ENCODE measurements at places on chromosomes 1 and 21.
A peak's percentile ranks its signal among the peaks of the same experiment; 100 is the strongest.

DNA sequence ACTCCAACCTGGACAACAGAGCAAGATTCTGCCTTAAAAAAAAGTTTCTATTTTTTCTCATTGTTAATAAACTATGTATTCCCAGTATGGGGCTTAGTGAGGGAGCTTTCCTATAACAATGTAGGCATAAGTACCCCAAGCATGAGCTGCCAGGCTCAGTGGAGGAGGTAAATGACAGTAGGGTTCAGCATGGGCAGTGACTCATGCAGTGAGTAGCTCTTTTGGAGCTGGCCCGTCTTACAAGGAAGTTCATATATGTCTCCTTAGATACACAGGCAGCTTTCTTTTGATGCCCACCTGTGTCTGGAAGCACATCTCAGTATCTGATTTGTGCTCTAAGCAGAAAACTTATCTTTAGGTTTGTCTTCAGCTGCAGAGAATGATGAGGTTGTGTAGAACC, 57.9 kb downstream of the ZNF678 start:
- no peak for DNase-seq

- no peak for DNase-seq
Observed at GRCh38 chr1:30283199-30283962, 440.0 kb downstream of the MATN1 start.

DNA sequence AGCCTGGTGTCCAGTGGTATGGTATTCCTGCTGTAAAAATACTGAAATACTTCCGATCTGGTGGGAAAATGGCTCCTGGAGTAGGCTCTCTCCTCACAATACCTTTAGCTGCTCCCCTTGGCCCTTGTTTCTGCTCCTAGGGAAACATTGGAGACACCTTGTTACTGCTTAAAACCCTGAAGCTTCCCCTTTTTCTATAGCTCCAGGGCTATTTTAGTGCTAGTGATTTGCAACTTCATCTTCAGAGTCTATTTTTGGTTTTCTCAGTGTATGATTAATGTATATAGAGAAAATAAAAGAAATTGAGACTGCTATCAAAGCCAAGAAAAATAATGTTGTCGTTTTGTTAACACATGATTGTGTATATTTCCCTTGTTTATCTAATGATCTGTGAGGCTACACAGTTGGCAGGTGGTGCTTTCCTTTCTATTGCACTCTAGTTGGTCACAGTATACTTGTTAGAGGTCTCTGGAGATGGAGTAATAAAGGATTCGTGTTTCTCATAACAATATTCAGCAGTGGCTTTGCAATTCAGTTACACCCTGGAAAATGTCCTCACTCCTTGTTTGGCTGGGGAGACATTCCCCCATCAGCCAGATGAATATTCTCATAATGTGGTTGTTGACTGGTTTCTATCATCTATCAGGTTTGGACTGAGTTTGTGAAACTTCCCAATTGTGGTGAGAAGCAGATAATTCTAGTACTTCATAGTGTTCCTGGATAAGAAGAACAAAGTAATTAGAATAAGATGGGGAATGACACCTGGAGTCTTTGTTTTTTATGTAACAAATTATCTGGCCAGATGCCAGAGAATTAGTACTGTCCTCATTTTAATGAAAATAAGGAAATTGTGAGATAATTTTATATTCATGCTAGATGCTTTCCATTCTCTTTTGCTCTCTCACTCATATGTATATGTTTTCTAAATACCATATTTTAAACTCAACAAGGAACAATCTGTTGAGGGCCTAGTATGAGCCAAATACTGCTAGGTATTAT, 44.8 kb upstream of the CACYBP start:
- DNase-seq = no peak

- peak; percentile 70 for DNase-seq
Observed at GRCh38 chr1:209692745-209693504, 11.7 kb upstream of the HSD11B1 start.

- DNase-seq = no peak
Observed at GRCh38 chr21:31195334-31196015, 148.6 kb downstream of the TIAM1 start.

DNA sequence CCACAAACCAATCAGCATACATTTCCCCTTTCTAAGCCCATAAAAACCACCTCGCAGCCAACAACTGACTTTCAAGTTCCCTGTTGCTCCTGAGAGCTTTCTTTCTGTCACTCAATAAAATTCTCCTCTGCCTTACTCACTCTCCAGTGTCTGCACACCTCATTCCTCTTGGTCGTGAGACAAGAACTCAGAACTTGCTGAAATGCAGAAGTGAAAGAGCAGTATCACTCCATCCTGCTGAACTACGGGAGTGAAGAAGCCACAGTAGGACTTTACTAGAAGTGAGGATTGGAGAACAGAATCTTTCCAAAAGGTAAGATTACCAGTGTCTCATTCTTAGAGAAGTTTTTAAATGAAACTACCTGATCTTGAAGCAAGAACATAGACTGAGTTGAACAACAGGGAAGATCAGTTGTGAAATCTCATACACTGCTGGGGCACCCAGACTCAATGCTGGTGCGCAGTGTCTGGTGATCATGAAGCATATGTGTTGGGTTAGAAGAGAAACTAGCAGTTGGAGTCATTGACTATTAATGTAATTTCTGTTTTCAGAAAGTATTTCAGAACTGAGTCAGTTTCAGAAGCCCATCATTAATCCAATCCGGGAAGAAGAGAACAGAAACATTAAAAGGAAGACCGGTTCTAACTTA, 726.9 kb upstream of the TMPRSS15 start:
- DNase-seq = no peak

Measured in AG04450 (cell line).